ENCODE measurements at places on chromosomes 1 and 21.

DNA sequence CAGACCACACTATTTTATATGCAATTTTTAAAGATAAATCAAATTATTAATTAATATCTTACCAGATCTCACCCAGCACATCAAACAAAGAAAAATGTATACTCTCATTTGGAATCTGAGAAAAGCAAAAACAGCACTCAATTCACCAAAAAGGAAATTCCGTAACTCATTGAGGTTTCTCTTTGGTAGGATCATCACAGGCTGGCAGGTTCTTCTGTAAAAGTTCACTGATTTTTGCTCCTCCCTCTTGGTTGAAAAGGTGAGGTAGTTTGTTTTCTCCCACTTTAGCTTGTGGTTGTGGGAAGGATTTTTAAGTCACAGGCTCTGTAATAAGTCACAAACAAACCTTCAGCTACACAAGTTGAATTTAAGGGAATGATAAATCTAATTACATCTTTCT is at the start of gene LIPI:
TSS of gene LIPI (minus strand) at position 218 of the 400 bp plus-strand sequence. CDS start at position 108, 110 bp downstream.
- no peak for DNase-seq

GRCh38 chr1:103561643-103562395 is 9.6 kb upstream of the AMY2B start:
- DNase-seq = no peak

DNA sequence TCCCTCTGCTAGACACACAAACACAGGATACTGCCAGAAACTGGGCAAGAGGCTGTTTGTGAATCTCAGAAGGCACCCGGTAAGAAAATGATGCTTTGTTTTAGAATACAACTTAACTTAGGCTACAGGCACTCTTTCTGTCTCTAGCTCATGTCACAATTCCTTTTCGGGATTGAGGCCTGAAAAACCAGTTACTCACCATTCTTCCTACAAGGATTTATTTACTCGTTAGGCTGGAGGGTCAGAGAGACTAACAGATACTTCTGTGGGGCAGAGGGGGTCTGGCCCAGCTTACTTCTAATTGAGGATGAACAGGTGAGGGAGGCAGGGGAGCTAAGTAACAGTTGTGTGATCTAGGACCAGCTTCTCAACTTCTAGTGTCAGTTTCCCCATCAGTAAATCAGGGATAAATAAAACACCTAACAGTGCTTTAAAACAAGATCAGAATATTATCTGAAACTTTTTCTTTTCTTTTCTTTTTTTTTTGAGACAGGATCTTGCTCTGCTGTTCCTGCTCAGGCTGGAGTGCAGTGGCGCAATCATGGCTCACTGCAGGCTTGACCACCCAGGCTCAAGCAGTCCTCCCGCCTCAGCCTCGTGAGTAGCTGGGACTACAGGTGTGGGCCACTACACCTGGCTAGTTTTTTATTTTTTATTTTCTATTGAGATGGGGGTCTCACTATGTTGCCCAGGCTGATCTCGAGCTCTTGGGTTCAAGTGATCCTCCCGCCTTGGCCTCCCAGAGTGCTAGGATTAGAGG is 31.9 kb downstream of the NFYC start:
- DNase-seq = no peak

DNA sequence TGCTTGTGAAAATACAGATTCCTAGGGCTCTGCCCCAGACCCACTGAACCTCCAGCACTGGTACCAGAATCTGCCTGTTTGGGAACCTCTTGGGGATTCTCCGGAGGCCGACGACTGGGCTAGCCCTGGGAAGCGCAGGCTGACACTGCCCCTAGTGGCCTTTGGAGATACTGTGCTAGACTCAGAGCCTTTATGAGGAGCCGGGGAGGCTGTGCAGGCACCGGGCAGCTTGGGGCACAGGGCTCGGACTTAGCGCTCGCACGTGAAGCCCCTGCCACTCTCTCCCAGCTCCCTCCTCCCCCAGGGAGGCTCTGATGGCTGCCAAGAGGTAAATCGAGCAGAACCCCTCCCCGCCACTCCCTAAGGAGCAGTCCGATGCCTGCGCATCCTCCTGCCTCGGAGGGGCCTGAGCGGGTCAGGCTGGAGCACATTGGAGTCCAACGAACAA is 144.6 kb upstream of the TNR start:
- peak; percentile 31 for DNase-seq

DNA sequence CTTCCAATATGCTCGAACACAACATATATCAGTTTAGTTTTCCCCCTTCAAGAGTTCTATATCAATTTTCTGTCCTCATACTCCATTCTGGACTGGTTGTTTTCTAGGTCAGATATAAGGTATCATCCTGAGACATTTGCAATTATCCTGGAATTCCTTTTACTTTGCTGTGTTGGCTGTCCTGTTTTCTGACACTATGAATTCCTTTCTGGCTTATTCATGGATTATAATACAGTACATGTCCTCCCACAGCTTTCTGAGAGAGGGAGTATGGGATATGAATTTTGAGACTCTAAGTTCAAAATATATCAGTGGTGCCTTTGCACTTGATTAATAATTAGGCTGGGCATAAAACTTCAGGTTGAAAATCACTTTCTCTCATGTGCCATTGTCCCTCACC is 11.9 kb downstream of the PHTF1 start:
- DNase-seq = peak; percentile 9

Measured in A172 (cell line).